ENCODE measurements at places on chromosomes 4 and X.

DNA sequence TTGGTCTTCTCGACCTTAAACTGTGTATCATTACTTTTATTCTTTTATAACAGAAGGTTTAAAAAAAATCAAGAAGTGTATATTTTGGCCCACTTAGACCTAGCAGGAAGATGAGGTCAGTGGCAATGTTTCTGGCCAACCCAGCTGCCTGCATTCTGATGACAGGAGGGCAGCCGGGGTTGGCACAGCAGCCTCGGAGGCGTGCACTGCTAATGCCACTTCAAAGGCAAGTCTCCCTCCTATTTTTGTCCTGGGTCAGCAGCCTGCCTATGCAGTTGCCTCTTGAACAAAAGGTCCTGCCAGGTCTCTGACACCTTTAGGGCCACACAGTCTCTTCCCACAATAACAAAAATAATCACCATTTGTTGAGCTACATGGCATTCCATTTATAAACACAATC is 89.4 kb upstream of the MYOZ2 start:
- ATAC-seq: no peak

DNA sequence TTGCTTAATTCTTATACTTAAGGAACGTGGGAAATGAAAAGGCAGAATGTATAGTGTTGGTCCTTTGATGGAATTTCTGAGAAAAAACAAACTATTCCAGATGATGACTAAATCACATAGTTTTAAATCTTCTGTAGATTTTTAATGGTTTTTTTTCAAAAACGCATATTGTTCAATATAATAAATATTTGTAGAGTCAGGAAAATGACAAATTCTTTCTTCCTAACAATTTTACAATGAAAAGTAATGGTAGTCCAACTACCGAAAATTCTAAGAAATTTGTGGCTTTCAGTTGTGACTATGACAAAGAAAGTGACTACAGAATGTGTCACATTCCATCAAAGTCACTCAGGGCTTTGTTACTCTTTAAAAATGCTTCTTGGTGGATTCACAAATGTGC is 164.8 kb upstream of the PITX2 start:
- peak; percentile 28 for ATAC-seq

- ATAC-seq: no peak
Observed at GRCh38 chr4:38364383-38364963, 299.5 kb upstream of the KLF3 start.

DNA sequence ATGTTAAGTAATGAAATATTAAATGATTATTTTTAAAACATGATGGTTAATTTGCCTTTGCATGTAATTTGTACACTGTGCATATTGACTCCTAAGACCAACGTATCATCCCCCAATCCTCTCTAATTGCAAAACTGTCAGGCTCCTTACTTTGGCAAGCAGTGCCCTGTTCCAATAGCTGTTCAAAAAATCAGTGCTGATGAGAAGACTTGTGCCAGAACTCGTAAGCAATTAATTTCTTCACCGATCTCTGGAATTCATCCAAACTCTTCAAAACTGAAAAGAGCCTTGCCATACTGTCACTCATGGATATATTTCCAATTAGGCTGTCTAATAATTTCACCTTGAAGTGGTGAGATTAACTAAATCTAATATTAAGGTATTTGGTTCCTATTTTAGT is 493.9 kb upstream of the NDST4 start:
- no peak for ATAC-seq

GRCh38 chr4:127622921-127623796 is 9.6 kb upstream of the INTU start:
- ATAC-seq: peak; percentile 21

- ATAC-seq: no peak
Observed at GRCh38 chrX:19070555-19070994, 51.7 kb downstream of the ADGRG2 start.

GRCh38 chrX:37644381-37645305 is 40.9 kb upstream of the XK start:
- ATAC-seq: no peak

- no peak for ATAC-seq
Observed at GRCh38 chr4:152304220-152304619, 231.7 kb downstream of the FBXW7 start.

DNA sequence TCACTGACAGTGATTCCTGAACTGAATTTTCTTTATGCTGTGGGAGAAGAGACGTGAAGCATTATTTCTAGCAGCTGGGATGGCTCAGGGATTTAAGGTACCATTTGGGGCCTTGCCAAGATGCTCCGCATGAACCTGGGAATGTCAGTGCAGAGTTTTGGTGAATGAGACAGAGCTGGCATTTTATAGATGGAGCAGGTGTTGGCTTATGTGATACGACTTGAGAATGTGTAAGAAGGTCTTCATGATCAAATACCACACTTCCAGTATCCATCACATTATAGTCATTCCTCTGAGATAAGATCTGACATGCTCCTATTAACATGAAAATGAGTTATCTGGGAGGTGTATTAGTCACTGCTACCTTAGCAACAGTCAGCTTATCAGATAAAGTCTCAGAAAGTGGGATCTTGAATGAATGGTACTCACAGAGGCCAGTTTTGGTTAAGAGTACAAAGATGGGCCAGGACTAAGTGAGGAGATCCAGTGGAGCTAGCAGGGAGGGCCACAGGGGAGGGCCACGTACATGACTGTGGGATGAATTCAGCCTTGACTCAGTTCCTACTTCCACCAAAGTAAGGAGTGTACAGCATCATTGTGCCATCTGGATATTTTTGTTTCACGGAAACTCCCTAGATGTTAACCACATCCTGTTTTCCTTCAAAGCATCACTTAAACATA is 116.7 kb downstream of the SPCS3 start:
- ATAC-seq: peak; percentile 79

GRCh38 chr4:1599491-1600210 is 84.5 kb downstream of the FAM53A start:
- ATAC-seq: no peak

DNA sequence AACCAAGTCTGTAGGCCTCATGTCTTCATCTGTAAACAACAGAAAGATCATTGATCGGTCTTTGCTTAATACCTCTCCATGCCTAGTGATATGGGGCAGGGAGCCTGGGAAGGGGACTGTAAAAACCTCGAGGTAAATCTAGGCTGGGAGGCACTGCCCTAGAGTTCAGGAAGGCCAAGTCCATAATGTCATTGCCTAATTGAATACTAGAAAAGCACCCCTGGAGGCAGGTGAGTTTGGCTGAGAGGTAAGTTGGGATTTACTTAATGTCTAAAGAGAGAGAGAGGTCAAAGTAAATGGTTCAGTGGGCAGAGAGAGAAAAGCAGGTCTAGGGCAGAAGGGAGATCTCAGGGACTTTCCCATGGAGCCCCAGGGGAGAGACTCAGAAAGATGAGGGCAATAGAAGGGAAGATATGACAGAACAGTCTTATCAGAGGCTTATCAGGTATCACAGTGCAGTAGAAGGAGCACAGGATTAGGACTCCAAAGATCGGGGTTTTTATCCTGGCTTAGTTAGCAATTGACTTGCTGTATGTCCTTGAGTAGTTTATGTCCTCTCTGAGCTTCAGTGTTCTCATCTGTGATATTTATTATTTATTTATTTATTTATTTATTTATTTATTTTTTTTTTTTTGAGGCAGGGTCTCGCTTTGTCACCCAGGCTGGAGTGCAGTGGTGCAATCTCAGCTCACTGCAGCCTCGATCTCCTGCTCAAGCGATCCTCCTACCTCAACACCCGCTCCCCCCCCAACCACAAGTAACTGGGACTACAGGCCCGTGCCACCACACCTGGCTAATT is 85.2 kb downstream of the SLC16A2 start:
- ATAC-seq: no peak

DNA sequence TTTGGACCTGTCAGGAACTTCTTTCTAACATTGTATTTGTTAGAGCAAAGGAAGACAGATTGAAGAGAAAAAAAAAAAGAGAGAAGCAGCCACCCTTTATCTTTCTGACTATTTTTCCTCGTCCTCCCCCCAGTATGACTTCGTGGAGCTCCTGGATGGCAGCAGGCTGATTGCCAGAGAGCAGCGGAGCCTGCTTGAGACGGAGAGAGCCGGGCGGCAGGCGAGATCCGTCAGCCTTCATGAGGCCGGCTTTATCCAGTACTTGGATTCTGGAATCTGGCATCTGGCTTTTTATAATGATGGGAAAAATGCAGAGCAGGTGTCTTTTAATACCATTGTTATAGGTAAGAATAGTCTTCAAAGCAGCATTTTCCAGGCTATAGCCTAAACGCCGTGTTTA is 237.7 kb downstream of the DCTD start:
- ATAC-seq: no peak

- no peak for ATAC-seq
Observed at GRCh38 chrX:154829926-154830442, 4.5 kb downstream of the SMIM9 start.

- no peak for ATAC-seq
Observed at GRCh38 chr4:56630876-56631666, 50.0 kb downstream of the HOPX start.

- ATAC-seq: no peak
Observed at GRCh38 chr4:151486168-151486567, 77.2 kb downstream of the FHIP1A start.

GRCh38 chrX:9188117-9188516 is 154.2 kb upstream of the FAM9B start:
- ATAC-seq: no peak

GRCh38 chr4:75699299-75699698 is 25.1 kb upstream of the USO1 start:
- ATAC-seq: peak; percentile 73

- no peak for ATAC-seq
Observed at GRCh38 chr4:83569429-83569828, 33.5 kb downstream of the GPAT3 start.

DNA sequence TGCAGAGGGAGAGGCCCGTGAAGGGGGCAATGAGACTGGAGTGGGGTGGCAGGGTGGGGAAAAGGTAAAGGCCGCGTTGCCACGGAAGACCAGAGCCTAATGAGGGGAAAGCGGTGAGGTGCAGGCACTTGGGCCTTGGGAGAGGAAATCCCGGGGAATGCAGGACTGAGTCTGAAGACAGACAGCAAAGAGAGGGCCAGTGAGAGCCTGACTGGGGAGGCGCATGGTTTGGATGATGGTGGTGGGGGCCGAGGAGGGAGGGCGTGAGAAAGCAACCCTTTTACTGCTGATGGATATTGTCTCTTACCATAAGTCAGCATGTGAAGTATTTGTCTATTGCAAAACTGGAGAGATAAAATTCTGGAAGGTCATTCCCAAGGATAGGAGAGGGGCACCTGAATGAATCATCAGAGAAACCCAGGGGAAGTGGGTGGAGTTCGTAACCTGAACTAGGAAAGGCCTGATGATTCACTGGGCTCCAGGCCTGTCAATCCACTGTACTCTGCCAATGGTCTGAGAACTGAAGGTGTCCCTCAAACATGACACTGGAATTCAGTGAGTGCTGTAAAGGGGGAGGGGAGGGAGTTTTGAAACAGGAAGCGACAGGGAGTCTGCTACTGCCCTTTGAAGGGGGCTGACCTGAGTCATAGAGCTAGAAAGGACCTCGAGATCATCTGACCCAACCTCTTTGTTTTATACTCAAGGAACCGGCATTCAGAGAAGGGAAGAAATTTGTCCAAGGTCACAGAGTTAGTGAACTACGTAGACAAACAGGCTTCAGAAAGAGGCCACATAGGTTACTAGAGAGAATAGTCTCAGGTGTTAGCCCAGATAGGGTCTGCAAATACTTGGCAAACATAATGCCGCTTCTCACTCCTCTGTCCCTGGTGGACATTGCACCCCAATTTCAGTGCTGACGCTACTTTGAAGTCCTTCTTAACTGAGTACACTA is 52.2 kb downstream of the NALF2 start:
- ATAC-seq: no peak

DNA sequence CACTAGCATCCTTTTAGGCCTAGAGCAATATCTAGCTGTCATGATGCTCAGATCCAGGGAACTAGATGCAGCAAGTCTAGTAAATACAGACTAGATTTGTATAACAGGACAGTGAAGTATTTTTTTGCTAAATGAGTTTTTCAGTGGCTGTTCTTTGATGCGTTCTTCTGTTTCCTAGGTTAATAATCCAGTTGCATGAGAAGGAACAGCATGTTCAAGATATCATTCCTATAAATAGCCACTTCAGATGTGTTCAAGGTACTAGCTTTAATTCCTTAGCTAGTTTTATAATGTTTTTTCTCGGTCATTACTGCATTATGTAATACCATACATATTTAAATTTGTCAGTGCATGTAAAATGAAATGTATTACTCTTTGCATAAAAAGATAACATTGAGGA is 4.7 kb downstream of the OCRL start:
- ATAC-seq: no peak

DNA sequence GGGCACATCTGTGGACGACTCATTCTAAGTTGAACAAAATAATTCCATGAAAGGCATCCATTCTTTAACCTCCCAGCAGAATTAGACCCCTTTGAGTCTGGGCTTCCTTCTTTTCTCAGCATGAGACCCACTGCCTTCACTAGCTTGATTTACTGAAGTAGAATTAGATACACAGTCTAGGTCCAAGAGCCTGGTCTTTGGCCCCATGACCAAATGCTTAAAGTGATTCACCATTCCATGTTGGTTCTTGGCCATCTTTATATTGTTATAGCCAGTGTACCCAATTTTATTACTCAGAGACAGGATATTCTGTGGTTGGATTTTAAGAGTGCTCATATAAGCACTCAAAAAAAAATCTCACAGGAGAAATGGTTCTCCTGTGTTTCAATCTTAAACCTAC is 155.3 kb upstream of the GPC4 start:
- ATAC-seq: no peak

DNA sequence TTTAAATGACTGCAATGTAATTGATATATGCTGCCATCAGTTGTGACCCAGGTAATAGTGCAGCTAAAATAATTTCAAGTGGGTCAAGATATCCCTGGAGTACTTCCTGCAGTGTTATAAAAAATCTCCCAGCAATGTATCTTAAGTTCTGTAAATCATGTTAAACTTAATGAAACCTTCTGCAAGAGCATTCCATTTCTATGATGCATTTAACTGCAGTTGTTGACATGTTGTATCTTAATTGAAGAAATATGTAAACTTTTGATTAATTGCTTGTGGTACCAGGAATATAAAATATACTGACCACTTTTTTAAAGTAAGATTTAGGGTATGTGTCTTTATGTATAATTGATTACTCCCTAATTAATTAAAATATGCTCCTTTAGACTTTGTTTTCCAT is 213.6 kb downstream of the AFF2 start:
- ATAC-seq: no peak

GRCh38 chrX:69746051-69746450 is 130.1 kb downstream of the EDA start:
- ATAC-seq: no peak

DNA sequence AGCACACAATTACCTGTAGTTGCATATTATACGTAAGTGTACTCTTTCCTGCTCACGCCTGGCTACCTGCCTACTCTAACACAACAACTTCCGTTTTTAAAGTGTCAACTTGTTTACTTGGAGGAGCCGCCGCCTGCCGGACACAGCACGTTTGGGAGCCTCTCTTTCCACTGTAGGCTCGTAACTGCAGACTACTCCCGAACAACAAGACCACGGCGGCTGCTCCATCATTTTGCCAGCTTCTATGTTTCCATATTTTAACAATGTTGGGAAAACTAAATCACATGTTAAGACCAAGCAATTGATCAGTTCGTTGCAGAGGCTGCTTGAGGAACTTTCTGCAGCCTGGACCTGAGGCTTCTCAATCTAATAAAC is 841 bp downstream of the MTNR1A start:
- ATAC-seq: no peak

- ATAC-seq: no peak
Observed at GRCh38 chrX:52424656-52425055, 55.8 kb downstream of the XAGE2 start.

- no peak for ATAC-seq
Observed at GRCh38 chr4:77710684-77711083, 105.1 kb downstream of the CXCL13 start.
